ENCODE measurements at places on chromosomes 3 and 15.

DNA sequence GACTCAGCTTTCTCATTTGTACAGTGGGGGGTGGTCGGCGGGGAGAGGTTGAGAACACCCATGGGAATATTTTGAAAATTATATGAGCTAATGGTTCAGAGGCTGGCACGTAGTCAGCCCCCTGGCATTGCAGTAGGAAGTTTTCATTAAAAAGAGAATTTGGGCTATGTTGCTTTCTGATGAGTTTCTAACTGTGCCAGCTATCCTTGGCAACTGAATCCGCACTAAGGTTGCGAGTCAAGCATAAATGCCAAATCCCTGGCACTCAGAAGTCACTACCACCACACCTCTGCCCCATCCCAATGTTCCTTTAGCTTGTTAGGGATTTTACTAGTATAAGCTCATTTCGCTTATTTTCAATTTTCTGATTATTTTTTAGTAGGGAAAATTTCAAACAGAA is 91.6 kb downstream of the DNASE1L3 start:
- no peak for DNase-seq

DNA sequence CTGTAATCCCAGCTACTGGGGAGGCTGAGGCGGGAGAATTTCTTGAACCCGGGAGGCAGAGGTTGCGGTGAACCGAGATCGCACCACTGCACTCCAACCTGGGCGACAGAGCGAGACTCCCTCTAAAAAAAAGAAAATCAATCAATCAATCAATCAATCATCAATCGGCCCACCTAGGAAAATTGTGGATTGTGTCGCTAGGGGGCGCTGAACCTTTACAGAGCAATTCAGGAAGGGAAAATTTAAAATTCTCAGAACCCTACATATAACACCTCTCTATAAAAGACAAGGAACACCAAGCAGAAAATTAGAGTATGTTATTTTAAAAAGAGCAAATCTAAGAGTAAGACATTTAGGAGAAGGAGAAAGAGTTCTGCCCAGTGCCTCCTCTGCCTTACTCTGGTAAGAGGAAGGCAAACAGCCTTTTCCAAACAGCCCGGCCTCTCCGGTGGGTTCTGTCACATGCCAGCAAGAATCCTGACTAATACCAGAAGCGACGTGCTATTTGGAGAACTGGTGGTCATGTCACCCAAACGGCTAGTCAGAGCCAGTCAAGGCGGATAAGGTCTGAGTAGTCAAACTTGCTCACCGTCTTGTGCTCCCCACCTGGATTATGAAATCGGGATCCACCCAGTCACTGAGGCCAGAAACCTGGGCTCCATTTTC is 22.3 kb upstream of the SMCO1 start:
- peak; percentile 52 for DNase-seq

DNA sequence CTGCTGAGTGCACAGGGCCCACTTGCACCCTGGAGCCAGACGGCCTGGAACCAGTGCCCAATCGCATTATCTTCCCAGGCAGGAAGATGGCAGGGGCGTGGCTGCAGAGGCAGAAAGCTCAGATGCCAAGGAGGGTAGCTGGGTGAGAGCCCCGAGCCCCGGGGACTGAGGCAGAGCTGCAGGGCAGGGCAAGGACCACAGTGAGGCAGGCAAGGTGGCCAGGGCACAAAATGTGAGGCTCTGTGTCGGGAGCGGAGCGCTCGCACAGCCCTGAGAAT is 1.6 kb upstream of the CCDC33 start:
- DNase-seq, result no peak

DNA sequence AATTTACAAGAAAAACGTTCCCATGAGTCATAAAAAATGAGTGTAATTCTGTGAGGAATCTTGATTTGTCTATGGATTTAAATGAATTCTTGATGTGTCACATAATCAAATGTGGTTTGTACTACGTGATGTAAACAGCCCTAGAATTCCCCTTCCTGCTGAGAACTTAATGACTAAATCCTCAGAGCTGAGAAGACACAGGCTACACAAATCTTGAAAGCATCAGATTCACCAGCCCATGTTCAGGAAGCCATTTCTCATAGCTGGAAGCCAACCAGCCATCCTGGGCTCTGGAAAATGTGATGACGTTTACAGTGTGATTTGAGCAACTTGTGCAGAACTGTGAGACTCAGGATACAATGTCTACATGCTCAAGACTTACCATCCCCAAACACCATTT is 193.7 kb upstream of the MME start:
- DNase-seq, result no peak

GRCh38 chr3:55876560-55876959 is 389.5 kb upstream of the WNT5A start:
- DNase-seq, result no peak

DNA sequence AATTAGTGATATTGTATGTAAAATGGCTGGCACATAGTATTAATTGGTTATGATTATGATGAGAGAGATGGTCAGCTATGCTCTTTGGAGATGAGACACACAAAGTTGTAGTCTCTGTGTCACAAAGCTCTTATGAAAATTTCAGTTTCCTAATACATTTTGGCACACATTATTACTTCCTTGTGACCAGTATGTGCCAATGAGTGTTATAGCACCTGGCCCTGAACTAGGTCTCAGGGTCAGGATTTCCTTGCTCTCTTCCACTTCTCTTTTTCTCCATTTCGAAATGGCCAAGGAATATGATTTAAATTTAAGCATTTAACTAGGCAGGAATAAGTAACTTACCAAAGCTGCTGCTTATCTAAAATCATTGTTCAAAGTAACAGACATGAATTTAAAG is 28.0 kb downstream of the TIPARP start:
- no peak for DNase-seq

DNA sequence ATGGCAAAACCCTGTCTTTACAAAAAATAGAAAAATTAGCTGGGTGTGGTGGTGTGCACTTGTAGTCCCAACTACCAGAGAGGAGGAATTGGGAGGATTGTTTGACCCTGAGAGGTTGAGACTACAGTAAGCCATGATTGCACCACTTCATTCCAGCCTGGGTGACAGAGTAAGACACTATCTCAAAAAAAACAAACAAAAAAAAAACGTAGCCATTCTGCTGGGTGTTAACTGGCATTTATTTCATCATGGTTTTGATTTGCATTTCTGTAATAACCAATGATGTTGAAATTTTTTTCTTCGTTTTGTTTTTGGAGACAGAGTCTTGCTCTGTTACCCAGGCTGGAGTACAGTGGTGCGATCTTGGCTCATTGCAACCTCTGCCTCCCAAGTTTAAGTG is 63.3 kb downstream of the RPLP1 start:
- no peak for DNase-seq

DNA sequence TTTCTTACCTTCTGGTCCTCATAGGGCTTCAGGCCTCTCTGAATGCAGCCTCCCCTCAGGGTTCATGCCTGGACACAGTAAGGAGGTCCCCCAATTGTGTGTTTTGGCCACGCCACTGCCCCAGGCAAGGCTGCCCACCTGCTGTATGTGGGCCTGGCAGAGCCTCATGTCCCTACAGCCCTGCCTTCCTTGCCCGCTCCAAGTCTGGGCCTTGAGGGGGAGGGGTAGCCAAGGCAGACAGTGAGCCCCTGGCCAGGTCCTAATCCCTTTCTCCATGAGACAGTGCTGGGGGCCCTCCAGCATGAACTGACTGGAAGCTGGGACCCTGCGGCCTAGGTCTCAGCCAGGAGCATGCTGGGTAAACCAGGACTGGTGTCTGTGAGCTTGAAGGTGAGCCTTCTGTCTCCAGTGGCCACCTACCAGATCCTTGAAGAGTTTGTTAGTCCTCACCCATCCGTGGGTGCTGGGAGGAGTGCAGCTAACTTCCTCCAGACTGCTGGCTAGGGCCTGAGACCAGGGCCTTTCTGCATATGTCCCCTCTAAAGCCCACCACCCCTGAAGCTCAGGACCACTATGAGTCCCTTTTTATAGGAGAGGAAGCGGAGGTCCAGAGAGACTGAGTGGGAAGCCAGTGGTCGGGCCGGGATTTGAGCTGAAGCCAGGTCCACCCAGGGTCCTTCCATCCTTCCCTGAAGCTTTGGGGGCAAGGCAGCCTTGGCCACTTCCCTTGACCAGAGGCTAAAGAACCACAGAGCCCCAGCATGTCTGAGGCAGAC is 8.7 kb downstream of the ZBTB47 start:
- DNase-seq, result no peak

DNA sequence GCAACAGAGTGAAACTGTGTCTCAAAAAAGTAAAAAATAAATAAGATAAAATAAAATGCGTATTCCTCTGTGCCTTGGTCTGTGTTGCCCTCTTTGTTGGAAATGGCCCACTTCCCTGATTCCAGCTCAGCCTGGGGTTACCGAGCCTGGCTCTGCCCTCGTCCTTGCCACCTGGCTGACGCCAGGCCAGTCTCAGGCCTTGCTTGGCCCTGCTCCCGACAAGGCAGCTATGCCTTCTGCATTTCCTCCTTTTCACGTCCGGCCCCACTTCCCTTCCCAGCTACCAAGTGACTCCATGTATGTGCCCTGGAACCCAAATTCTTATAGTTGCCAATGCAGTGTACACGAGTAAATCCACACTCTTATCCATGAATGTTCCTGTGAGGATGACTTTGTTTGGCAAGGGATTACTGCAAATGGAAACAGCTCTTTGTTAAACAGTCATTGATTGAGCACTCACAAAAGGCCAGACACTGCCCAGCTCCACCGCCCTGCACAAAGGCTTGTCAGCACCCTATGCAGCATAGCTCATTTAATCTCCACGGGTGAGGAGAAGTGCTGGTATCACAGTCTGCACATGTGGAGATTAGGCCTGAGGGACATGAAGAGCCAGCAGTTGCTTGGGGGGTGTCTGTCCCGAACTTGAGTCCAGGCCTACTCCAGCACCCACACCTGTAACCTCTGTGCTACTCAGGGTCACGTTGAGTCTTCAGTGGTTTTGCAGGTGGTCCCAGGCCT is 25.1 kb downstream of the SPSB4 start:
- DNase-seq, result no peak

DNA sequence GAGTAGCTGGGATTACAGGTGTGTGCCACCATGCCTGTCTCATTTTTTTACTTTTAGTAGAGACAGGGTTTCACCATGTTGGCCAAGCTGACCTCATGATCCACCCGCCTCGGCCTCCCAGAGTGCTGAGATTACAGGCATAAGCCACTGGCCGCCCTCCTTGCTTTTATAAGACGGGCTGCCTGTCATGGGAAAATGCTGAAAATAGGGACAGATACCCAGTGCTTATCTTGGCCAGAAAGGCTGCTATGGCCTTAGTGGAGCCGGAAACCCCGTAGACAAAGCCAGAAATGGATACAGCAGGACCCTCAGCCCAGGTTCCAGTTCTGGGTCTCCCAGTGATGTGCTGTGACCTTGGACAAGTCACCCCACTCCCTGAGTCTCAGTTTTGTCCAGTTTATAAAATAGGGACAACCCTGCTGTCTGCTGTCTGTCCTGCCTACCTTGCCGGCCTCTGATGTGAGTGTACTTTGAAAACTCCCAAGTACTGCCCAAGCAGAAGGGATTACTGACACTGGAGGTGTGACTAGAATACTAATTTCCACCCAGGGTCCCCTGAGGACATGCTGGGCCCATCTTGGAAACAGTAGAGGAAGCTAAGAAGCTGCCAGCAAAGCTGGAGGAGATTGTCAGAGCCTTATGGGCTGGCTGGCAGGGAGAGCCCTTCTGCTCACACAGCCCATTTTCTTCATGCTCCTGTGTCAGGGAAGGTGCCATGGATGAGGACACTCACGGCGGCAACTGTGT is 59.6 kb downstream of the BDH1 start:
- DNase-seq, result no peak

DNA sequence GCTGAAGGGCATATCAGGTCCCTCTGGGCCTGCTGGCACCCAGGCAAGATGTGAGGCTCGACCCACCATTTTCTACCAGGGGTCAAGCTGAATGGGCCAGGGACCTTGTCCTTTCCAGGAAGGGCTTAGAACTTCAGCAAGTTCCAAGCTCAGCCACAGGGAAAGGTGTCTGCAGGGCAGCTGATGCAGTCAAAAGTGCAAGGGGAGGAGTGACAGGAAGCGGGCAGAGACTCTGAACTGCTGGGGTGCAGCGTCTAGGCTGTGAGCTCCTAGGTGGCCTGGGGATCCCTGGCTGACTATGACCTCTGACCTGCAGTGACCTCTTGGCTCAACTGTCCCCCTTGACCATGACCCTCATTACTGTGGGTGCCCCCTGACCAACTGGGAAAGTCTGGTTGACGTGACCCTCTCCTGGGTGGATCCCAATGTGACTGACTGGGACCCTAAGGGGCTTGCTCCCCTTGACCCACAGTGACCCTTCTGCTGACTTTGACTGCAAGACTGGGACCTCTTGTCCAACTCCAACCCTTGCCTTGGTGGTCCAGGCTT is 14.4 kb upstream of the SEC13 start:
- no peak for DNase-seq

DNA sequence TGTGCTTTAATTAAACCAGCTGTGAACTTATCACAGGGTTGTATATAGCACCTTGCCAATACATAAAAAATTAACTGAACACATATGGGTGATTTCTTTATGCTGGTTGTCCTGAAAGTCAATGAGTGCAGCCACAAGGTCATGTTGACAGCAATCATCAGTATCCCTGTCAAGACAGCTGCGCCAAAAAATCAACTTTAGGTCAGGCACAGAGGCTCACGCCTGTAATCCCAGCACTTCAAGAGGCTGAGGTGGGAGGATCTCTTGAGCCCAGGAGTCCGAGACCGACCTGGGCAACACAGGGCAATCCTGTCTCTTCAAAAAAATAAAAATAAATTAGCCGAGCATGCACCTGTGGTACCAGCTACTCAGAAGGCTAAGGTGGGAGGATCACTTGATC is 707.3 kb downstream of the SI start:
- no peak for DNase-seq

DNA sequence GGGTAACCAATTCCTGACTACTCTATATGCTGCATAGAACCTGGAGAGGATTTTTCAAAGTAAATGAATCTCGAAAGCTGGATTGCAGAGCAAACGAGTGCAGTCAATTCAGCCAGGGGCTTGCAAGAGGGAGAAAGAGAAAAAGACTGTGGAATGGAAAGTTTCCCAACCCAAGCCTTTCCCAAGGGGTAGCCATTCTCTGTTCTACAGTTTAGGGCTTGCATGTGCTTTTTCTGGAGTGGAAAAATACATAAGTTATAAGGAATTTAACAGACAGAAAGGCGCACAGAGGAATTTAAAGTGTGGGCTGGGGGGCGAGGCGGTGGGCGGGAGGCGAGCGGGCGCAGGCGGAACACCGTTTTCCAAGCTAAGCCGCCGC is 511 bp upstream of the RARB start:
- DNase-seq, result no peak

DNA sequence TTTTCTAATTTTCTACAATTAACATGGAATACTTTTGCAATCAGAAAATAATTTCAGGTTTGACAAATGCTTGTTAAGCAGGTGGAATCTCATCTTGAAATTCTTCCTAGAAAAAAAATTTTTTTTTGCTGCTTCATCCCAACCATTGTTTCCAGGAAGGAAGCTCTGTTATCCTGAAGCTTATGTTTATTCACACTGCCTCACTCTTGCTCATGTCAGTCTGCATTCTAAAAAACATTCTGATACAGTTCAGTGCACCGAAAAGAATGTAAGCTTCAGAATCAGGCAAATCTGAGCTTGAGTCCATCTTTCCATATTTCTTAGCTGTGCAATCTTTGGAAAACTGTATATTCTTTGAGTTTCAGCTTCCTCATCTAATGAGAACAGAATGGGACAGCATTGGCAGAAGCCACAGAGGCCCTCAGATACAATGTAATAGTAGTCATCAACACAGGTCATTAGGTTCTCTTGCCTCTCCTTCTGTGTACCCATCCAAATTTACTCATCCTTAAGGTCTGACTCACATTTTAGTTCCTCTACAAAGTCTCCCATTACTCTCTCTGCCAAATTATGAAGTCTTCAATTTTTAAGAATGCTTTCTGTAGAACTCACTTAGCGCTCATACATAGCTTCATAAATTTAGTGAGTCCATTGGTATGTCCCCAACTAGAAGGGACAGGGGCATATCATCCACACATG is 881.8 kb upstream of the NR2F2 start:
- no peak for DNase-seq
